Chondrocyte (in vitro differentiated cells): ENCODE measurements at places on chromosomes 1 and 21. TPM values are rescaled to one million over a fixed set of nuclear protein-coding genes. Genes with fewer than 3 reads are reported as not detected.

The CCDC185 gene
- total RNA-seq, result not detected in 3 replicates

The CGN gene
- total RNA-seq, result 0.95 to 1.2 TPM (median 1.0 TPM) in 3 replicates

GRCh38 chr1:165253818-165254254 is 102.7 kb downstream of the LMX1A start:
- no peaks in the 10 kb centered on the region for H3K36me3 ChIP-seq
- no peak overlapping the region for H3K4me3 ChIP-seq
- no peaks in the 10 kb centered on the region for H3K4me1 ChIP-seq
- no peak overlapping the region for H3K27ac ChIP-seq
- H3K27me3 ChIP-seq, result peaks cover 12% of the 10 kb centered on the region
- DNase-seq, result no peak

The VTCN1 gene
- total RNA-seq, result not detected in 3 replicates

The ADAMTSL4 gene
- 3.6 to 5.7 TPM (median 5.1 TPM) in 3 replicates for total RNA-seq
